NCI-H446 (cell line): ENCODE measurements at places on chromosomes 11 and 22.

DNA sequence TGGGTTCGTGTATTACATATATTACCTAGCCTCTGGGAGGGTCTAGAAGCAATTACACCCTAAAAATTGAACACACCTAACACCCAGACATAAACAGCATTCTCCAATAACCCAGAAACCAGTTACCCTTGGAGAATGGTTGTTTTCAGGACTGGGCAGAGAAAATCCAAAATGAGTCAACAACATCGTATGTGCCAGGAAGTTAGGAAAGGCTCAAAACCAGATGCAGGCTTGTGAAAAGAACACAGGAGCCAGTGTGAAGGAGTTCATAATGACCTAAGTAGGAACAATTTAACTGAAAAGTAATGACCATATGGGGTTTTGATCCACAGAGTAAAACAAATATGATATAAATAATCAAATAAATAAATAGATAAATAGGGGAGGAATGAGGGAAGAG, 5.1 kb upstream of the CLPB start:
- no peak for DNase-seq

DNA sequence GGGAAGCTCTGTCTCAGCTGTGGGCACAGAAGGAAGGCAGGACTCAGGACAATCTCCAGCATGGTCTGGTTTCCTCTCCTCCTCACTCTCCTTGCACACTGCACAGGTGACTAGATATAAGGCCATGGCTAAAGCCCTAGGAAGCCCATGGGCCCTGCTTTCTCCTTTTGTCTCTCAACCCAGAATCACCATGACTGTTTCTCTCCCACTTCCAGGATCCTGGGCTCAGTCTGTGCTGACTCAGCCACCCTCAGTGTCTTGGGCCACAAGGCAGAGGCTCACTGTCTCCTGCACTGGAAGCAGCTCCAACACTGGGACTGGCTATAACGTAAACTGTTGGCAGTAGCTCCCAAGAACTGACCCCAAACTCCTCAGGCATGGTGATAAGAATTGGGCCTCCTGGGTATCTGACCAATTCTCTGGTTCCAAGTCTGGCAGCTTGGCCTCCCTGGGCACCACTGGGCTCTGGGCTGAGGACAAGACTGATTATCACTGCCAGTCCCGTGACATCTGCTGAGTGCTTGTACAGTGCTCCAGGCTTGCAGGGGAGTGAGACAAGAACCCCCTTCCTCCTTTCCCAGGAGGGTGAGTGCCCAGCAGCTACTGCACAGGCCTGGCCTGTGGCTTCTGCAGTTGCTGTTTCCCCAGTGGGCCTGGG, 104.0 kb upstream of the TOP3B start:
- DNase-seq = no peak

- DNase-seq = no peak
These were observed 104.6 kb upstream of the HSD17B12 start for GRCh38 chr11:43575913-43576310.

- DNase-seq = no peak
These were observed 7.5 kb upstream of the POLDIP3 start for GRCh38 chr22:42622061-42622710.

DNA sequence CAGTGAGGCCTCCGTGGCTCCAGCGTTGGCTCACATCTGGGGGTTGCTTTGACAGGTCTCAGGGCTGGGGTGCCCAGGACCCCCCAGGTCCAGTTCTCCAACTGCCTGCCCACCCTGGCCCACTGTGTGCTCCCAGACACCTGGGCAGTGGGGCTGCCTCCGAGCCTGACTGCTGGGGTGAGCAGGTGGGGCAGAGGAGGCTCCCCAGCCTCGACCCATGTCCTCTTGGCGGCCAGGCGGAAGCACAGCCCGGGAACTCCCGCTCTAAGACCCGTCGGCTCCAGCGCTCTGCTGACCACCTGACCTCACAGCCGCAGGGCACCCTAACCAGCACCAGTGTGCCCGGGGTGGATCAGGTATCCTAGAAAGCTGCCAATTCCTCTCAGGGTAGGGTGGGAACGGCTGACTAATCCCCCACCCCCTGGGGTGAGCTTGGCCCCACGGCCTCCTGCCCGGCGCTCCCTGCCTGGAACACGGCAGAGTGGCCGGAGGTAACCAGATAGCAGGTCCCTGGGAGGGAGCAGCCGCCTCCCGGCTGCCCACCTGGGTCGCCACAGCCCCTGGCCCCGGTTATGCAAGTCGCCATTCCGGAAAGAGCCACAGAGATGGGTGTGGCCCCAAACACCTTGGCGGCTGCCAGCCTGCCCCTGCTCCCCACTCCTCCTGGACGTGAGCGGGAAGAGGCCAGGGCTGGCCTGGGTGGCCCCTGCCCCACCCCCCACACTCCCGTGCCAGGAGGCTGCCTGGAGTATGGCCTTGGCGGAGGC, 19.2 kb upstream of the MUC5B start:
- DNase-seq = no peak

DNA sequence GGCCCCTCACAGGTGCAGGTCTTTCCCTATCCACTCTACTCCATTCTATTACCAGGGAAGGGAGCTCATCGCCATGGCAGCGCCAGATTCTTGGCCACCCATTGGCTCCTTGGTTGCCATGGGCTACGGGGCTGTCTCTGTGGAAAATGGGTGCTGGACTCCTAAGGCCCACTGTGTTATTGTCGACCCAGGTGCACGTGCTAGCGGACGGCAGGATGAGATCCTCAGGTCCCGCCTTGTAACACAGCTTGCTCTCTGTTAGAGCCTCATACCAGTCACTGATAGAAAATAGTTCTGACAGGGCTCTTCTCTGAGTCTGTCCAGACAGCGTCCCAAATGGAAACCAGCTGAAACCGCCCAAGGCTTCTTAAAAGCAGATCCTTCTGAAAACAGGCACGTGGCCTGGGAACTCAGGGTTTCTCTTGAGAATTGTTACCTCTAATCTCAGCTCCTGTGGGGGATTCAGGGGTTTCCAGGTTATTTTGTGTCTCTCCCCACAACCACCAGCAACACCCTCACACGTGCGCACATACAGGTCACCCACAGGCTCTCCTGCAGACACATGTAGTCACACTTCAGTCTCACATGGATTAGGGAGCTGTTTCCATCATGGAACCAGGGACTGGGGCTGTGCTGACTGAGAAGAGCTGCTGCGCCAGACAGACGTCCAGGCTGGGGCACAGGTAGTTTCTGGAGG, 1.5 kb downstream of the TUB start:
- peak; percentile 41 for DNase-seq
